ENCODE measurements at places on chromosomes 4 and X.

- DNase-seq = no peak
These were observed 1.5 kb downstream of the PGRMC1 start for GRCh38 chrX:119237562-119237942.

GRCh38 chrX:74911494-74911893 is 13.8 kb downstream of the NEXMIF start:
- no peak for DNase-seq

DNA sequence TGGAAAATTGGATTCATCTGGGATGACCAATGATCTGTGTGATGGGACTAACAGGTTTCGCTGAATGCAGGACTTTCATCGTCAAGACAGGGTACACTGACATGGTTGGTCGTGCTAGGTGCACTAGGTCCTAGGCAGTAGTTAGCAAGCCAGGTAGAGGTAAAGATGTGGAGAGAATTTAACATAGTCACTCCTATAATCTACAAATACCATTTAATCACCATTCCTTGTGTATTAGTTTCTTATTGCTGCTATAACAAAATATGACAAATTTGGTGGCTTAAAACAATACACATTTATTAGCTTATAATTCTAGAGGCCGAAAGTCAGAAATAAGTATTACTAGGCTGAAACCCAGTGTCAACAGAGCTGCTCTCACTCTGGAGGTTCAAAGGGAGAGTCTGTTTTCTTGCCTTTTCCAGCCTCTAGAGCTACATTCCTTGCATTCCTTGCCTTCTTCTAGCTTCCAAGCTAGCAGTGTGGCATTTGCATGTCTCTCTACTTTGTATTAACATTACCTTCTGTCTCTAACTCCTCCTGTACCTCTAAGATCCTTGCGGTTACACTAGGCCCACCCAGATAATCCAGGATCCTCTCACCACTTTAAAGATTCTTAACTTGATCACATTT is 98.7 kb upstream of the GRIA3 start:
- DNase-seq = no peak

GRCh38 chrX:70494441-70494840 is 49.8 kb downstream of the DLG3 start:
- no peak for DNase-seq

DNA sequence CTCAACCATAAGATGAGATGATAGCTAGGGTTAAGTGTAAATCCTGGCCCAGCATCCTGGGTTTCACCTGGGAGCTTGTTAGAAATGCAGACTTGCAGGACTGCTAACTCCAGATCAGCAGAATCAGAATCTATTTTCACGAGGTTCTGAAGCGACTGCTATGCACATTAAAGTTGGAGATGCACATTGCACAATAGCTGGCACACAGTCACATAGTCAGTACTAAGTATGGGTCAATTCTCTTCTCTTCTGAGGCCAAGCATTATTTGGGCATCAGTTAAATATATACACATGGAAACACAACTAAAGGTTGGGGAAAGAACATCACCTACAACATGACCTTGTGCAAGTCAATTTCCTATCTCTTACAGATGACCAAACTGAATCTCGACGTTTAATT is 155.1 kb upstream of the FGF13 start:
- no peak for DNase-seq

GRCh38 chrX:113833096-113834055 is 750.5 kb upstream of the HTR2C start:
- no peak for DNase-seq

- DNase-seq = no peak
These were observed 2.2 kb downstream of the FBXO8 start for GRCh38 chr4:174281182-174281737.

- DNase-seq = no peak
These were observed 9.6 kb upstream of the DUSP9 start for GRCh38 chrX:153637121-153638040.

DNA sequence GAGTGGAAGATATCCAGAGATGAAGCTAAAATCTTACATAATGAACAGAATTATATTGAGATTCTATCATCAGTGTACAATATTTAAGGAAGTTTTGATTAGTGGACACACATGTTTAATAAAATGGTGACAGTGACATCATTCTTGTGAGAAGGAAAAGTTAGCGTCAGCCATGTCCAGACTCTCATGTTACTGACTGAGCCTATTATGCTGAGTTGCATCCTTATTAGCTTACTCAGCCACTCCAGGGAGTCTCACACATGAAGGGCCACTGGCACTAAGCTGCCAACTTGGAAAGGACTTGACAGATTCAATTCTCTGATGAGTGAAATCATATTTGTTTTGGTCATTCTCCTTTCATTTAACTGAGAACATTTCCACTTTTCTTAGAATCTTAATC is 170.6 kb downstream of the BANK1 start:
- DNase-seq = no peak

- no peak for DNase-seq
These were observed 93.6 kb downstream of the TASL start for GRCh38 chrX:30483996-30484395.

DNA sequence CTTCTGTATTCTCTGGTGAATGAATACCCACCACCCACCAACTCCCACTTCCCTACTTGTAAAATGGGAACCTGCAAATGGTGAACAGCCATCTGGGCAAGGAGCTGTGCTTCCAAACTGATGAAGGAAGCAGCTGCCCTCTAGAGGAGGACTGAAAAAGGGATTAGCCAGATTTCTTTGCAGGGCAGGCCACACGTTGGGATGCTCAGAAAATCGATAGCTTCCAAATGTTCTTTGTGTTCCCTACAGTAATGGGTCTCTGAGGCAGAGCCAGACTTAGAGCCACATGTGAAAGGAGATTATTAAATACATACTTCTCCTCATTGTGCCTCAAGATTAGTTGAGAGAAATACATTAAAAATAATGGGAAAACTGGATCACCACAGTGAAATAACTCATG is 39.3 kb upstream of the LPAR4 start:
- DNase-seq = peak; percentile 2

- no peak for DNase-seq
These were observed 639.0 kb downstream of the BCOR start for GRCh38 chrX:39458779-39459178.

DNA sequence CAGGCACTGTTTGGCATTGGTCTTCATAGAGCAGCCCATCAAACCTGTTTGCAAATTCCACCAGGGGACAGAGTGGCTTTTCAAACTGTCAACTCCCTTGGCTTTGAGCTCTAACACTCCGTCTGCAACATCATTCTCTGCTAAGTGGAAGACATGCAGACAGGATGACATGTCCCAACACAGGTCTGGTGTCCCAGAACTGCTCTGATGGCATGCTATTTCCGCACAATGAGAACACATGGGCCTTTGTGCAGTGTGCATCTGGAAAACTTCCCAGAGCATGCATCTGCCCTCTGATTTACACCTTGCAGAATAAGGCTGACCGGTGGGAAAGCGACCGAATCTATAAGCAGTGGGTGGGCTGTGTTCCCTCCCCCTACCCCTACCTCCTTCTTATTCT is 212.8 kb upstream of the GYPA start:
- no peak for DNase-seq

- DNase-seq = no peak
These were observed 108.3 kb downstream of the DCTD start for GRCh38 chr4:182808673-182809416.

- no peak for DNase-seq
These were observed 141.2 kb upstream of the ZIC3 start for GRCh38 chrX:137424679-137425078.

GRCh38 chrX:154308108-154308946 is 12.7 kb downstream of the TKTL1 start:
- DNase-seq = no peak

- DNase-seq = no peak
These were observed 219.1 kb upstream of the BMP3 start for GRCh38 chr4:80811406-80811805.

GRCh38 chr4:151246742-151247141 is 30.2 kb upstream of the PRSS48 start:
- DNase-seq = no peak

DNA sequence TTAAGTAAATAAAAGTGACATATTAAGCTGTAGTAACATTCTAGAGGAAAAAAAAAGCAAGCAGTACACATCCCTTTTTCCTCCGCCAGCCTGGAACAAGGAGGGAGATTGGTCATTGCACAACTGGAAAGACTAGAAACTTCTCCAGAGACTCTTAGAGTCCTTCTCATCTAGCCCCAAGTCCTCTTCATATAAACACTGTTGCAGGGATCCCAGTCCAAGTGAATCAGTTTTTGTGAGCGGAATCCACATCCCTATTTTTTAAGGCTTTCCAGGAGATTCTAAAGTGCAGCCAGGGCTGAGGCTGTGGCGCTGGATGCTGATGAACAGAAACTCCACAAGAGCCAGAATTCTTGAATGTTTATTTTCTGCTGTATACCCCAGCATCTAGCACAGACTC is 23.8 kb downstream of the REELD1 start:
- no peak for DNase-seq

DNA sequence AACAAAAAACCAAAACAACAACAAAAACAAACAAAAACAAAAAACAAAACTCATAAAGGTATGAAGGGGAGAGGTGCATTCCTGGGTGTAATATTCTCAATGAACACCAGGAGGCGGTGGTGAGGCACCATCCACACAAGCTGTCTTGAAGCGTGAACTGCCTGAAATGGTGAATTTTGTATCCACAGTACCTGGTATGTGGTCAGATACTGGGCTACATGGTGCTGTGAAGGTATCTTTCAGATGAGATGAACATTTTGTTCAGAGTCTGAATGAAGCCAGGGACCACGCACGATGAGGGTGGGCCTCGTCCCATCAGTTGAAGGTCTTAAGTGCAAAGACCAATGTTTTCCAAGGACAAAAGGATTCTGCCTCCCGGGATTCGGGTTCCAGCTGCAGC is 58.5 kb downstream of the ASMT start:
- no peak for DNase-seq

- DNase-seq = no peak
These were observed 191.7 kb downstream of the PRDM5 start for GRCh38 chr4:120730777-120731320.

GRCh38 chr4:132297346-132297745 is 851.7 kb upstream of the PCDH10 start:
- no peak for DNase-seq

- peak; percentile 63 for DNase-seq
These were observed 705.1 kb downstream of the CENPC start for GRCh38 chr4:66840178-66840577.

- DNase-seq = no peak
These were observed 30.0 kb upstream of the ANXA5 start for GRCh38 chr4:121726642-121727268.

DNA sequence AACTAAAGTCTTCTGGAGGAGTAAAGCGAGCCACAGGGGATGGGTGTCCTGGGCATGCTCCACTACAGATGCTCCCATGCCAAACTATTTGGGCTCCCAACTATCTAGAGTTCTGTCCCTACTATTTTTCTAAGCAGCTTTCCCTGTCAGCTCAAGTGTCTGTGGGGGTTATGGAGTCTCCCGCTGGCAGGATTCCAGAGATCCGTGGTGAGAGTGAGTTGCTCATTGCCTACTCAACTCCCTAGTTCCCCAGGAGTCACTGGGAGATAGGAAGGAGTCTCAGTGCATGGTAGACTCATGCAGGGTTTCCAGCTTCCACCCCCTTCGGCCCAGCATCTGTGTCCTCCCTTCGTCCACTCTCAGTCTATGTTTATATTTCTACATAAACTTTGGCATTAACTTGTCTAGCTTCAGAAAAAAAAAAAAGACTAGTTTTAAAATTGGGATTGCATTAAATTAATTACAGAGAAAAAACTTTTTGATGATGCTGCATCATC is 55.1 kb upstream of the INPP4B start:
- DNase-seq = no peak

DNA sequence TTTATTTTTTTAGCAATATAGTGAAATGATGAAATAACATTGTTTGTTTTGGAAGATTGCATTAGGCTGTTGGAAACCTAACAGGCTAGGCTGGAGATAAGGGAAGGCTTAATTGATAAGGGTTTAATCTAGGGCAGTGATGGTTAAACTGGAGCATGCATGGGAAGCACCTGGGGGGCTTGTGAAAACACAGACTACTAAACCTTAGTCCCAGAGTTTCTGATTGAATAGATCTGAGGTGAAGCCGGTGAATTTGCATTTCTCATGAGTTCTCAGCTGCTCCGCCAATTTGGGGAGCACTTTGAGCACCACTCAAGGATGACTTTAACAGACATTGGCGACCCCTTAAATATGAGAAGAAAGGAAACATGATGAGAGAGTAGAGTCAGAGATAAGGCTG is 11.5 kb downstream of the STK26 start:
- no peak for DNase-seq

DNA sequence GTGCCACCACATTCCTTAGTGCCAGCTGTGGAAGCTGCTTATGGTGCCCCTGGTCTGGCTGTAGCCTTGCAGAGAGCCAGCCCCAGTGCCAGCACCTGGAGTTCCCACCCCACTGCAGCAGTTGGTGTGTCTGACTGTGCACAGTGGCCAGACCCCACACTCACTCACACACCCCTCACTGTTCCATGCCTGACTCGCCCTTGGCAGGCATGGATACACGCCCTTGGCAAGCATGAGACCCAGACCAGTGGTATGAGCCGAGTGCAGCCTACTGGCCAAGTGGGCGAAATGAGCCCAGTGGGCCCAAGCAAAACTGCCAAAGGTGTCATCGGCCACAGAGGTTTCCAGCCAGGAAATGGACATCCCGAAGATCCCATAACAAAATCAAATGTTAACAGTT is 27.4 kb downstream of the NAA11 start:
- DNase-seq = no peak

- DNase-seq = no peak
These were observed 3.5 kb upstream of the IQSEC2 start for GRCh38 chrX:53284684-53285447.

DNA sequence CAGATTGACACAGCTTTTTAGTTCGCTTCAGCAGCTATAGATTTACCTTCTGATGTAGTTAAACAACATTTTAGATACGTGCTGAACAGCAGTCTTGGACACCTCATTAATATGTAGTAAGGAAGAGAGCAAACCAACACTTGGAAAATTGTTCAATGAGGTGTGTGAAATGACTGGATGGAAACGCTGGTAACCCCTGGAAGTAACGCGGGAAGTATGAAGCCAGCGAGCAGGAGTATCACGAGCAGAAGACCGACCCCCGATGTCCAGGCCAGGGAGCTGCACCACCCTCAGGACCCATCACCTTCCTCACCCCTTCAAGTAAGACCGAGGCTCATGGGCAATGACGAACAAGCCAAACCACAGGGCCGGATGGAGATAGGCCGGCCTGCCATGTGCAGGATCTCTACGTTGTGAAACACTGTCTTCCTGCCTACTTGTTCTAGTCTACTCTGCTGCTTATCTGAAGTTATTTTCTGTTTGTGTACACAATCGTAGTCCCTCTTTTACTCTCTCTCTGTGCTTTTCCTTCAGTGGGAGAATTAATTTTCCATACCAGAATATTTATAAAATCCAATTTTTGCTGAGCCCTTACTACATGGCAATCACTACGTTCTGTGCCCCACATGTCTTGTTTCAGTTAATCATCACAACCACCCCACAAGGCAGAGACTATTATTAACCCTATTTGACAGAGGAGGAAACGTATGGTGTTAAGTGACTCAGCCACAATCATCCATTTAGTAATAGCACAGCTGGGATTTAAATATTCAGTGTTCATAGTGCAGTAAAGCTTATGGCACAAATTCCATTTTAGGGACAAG is 221.7 kb downstream of the APBB2 start:
- no peak for DNase-seq
